ENCODE measurements at places on chromosomes 2 and 18.

DNA sequence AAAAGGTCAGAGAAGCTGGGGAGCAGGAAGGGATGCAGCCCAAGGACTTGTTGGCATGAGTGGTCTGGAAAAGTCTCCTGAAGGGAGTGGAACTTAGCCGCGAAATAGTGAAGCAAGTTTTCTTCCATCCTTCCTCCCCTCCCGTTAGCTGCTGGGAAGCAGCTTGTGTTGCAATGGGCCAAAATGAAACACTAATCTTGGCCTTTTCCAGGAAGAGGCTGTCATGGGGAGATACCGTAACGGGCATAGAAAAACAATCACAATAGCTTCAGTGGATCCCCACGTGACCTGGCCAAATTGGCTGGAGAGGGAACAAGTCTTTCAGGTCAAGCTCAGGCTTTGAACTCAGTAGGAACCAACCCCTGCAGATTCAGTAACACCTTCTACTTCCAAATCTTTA lies 49.3 kb downstream of the SEMA4F start:
- DNase-seq = no peak

GRCh38 chr2:120394764-120395163 lies 48.8 kb downstream of the INHBB start:
- DNase-seq = no peak

GRCh38 chr2:117948615-117949014 lies 65.3 kb downstream of the CCDC93 start:
- DNase-seq = no peak

GRCh38 chr2:11332596-11332995 lies 11.8 kb downstream of the ROCK2 start:
- DNase-seq = no peak

GRCh38 chr2:222268311-222268990 lies 30.3 kb downstream of the PAX3 start:
- DNase-seq = no peak
